ENCODE measurements at places on chromosomes 11 and 22.

- no peak for DNase-seq
These were observed 63.1 kb downstream of the LHFPL7 start for GRCh38 chr22:24883432-24883831.

DNA sequence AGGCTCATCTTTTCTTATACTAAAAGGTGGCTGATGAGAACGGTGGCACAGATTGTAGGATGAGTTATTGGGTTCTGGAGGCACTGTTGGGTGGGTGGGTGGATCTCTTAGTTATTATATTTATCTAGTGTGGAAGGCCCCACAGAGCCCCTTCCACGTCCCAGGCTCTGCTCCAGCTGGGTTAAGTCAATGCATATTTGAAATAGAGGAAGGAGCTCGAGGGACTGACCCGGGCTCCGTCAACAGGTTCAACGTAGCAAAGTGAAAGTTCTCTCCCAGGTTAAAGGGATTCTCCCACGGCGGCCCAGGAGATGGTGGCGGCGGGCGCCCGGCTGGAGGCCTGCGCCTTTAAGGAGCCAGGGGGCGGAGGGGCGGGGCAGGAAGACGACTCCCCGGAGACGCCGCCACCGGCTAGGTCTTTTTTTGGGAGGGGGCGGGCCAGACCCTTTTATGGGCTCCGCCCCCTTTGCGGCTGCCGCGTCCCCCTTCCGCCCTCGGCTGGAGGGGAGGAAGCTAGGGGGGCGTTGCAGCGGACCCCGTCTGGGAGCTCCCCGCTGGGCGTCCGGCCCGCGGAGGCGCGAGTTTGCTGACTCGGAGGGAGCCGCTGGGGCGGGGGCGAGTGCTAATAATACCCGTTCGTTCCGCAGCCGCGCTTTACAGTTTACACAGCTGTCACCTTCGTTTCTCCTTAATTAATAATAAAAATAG, 1.5 kb upstream of the INPPL1 start:
- no peak for DNase-seq

GRCh38 chr11:36395978-36396736, 100.1 kb downstream of the PRR5L start:
- no peak for DNase-seq

GRCh38 chr11:9759519-9760192, 95.8 kb downstream of the SWAP70 start:
- no peak for DNase-seq

DNA sequence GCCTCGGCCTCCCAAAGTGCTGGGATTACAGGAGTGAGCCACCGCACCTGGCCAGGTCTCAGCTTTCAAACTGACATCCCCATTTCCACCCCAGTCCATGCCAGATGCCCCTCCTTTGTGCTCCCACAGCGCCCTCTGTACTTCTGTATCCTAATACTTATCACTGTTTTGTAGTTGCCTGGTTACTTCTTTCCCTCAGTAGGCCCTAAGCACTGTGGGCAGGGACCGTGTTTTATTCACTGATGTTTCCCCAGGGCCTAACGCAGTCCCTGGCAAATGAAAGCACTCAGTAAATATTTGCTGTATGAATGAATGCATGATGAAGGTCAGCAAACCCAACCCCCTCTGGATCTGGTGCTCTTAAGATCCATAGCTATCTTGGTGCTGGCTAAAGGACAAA, 2.2 kb upstream of the TRIM3 start:
- DNase-seq: no peak

DNA sequence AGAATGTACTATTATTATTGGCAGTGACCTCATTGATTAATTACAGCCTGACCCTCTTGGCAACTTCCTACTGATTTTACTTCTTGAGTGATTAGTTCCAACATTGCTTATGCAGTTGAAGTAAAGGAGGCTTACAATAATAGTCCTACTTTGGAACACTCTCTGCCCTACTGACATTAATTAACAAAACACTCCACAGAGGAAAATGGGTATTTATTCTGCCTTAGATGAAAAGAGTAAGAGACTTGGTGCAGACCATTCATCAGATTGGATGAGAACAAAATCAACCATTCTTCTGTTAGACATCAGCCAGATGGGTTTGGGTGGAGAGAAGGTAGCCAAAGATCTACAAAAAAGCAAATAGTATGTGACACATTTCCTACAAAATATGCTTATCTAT, 363.8 kb downstream of the FAT3 start:
- no peak for DNase-seq

- no peak for DNase-seq
These were observed 360.3 kb upstream of the PDGFD start for GRCh38 chr11:104524254-104524653.

- no peak for DNase-seq
These were observed 14.0 kb downstream of the GRAMD1B start for GRCh38 chr11:123443851-123444623.

DNA sequence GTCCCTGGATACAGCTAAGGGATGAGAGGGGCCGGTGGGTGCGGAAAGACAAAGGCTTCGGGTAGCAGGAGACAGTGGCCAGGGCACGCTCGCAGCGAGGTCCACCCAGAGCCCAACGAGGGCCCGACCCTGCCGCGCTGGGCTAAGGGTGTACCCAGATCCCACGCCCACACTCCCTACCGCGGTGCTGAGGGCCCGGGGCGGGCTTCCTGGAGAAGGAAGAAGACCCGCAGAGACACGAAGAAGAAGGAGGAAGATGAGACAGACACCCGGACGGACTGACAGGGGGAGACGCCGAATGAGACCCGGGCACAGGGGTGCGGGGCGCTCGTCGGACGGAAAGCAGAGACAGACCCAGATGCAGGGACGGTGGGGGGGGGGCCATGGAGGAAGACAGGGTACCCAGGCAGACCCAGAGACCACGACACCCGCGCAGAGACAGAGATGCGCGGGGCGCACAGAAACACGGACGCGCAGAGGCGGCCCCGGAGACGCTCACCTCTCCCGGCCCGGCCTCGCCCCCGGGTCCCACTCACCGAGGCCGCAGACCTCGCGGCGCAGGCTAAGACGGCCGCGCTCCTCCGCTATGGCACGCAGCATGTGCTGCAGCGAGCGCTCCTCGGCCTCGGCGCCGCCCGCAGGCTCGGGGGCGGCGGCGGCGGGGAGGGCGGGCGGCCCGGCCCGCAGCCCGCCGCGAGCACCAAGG, 437 bp downstream of the KIAA0930 start:
- DNase-seq: no peak

- no peak for DNase-seq
These were observed 4.2 kb downstream of the CHKA start for GRCh38 chr11:68116974-68117373.

GRCh38 chr11:75855206-75855605, 40.2 kb downstream of the UVRAG start:
- no peak for DNase-seq

- DNase-seq: no peak
These were observed 429.5 kb upstream of the ANO3 start for GRCh38 chr11:25902476-25902875.

- no peak for DNase-seq
These were observed 20.5 kb downstream of the POLD3 start for GRCh38 chr11:74612877-74613276.

- no peak for DNase-seq
These were observed 5.9 kb downstream of the SCGB1D1 start for GRCh38 chr11:62195945-62196344.

DNA sequence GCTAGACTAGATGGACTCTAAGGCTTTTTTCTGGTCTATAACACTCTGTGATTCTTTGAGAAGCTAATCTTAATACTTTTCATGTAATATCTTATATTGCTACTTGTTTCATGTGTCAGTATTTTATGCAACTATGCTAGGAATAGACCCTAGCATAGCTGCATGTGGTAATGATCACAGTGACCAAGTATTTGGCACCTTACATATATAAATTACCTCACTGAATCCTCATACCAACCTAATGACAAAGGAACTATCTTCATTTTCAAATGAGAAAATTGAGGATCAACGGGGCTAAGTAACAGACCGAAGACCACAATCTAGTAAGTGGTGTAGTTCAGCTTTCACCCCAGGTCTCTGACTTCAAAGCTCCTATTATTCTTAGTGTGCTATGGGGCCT, 327.3 kb upstream of the PITPNB start:
- DNase-seq: no peak

GRCh38 chr22:48899523-48900326, 927.9 kb downstream of the BRD1 start:
- no peak for DNase-seq

GRCh38 chr11:114762408-114762807, 84.1 kb downstream of the NXPE2 start:
- no peak for DNase-seq

DNA sequence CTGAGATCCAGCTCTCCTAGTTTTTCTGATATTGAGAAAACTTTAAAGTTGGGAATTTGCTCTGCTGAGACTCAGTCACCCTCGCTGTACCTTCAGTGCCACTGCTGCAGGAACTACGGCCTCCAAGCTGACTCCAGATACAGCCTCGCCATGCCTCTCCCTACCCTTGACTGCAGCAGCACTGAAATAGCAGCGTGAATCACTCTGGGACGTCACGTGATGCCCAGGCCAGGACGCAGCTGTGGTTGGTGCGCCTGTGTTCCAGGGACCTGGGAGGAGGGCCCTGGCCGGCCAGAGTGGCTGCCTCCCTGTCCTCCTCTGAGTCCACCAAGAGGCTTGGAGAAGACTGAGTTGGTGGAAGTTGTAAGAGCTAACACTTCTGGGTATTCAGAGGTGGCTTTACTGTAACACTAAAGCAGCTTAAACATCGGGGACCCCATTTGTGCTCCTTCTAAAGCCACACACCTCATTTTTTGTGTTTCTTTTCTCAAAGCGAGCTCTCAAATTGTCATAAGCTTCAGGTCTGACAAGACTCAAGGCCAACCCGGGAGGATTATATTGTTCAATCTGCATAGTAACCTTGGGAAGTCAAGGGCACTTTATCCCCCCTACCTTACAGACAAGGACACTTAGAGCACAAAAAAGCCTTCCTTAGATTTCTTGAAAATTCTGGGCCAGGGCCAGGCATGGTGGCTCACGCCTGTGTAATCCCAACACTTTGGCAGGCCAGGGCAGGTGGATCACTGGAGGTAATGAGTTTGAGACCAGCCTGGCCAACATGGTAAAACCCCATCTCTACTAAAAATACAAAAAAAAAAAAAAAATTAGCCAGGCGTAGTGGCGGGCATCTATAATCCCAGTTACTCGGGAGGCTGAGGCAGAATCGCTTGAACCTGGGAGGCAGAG, 4.2 kb upstream of the STIP1 start:
- DNase-seq: peak; percentile 49

DNA sequence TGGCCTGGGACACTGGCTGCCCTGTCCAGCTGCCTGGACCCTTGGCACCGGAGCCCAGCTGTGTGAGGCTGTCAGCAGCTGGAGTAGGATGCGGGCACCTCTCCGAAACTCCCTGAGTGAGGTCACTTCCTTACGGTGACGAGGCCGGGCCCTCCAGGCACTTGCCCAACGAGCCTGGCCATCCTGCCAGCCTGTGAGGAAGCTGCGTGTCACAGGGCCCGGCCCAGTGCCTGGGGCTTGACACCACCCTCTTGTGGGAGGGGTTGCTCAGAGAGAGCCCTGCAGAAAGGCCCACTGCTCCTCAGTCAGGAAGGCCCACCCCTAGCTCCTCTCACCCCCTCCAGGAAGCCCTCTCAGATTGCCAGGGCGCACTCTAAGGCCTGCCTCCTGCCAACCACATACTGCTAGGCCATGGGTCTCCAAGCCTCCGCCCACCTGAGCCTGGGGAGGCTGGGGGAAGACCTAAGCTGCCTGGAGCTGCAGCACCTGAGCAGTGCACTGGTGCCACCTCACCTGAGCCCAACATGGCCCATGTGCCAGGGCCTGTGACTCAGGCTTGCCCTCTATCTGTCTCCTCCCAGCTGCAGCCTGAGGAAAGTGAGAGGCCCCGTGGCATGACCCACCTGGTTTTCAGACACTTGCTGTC, 4.3 kb upstream of the PHLDA2 start:
- DNase-seq: no peak

- DNase-seq: no peak
These were observed 188.5 kb upstream of the ISX start for GRCh38 chr22:34877506-34877905.

GRCh38 chr22:40178417-40179409, 988 bp downstream of the TNRC6B start:
- DNase-seq: peak; percentile 24

Measured in cerebellar nuclear complex (tissue), 1 donor.